Activated CD4-positive, CD25-positive, alpha-beta regulatory T cell treated with anti-CD3 and anti-CD28 coated beads, Interleukin-2, amount 50 U/mL, for 72 hours (primary cell): ENCODE measurements at places on chromosomes 13 and 19.

- peak; percentile 41 for DNase-seq
Observed at GRCh38 chr13:99087954-99088491, 110.2 kb upstream of the DOCK9 start.

DNA sequence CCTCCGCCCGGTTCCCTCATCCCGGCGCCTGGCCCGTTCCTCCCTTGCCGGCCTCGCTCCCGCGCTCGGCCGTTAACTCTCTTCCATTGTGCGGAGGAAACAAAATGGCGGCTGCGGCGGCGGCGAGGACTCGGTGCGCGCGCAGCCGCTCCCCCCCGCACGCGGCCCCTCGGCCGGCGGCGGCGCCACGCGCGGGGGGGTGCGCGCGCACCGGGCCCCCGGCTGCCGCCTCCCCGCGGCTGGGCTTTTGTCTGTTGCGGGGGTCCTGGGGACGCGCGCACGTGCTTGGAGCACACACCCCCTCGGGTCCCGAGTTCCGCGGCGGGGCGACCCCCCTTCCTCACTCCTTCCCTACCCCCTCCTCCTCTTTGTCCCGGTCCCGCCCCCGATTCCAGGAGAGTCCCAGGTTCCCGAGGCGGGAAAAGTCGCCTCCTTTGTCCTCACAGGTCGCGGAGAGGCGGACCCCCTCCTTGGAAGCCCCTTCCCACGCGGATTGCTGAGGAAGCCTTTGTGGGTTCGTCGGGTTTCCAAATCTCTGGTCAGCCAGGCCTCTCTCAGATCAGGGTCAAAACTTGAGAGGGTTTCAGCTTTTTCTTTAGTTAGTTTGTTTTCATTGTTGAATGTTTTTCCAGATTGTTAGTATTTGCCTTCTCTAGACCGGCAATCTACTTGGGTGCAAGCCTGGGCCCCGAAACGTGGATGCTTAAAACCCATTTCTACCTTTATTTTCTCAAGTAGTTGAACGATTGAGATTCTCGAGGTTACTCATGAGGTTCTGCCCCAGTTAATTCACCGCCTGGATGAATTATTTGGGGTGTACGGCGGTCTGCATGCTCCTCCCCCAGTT, 687 bp downstream of the ILF3 start:
- no peak for DNase-seq

- DNase-seq = peak; percentile 32
Observed at GRCh38 chr13:33016414-33017322, at the start of gene KL. TSS of gene KL (plus strand) at chr13:33016423. CDS start at chr13:33016441, 18 bp downstream.

DNA sequence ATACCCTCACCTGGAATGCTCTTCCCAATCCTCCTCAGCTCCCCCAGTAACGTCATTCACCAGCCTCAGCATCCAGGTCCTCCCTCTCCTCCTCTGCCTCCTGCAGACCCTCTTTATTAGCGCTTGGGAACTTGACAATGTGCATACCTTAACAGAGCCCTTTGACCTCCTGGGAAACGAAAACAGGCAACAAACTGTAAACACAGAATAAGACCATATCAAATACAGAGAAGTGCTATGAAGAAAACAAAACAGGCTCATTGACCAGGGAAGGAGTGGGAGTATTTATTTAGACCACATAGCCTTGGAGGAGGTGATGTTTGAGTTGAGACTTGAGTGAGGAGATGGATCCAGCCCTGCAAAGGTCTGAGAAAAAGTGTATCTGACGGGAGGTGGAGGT, 107.9 kb upstream of the SLC7A1 start:
- no peak for DNase-seq

GRCh38 chr13:32761472-32761871, 175.2 kb downstream of the PDS5B start:
- no peak for DNase-seq

DNA sequence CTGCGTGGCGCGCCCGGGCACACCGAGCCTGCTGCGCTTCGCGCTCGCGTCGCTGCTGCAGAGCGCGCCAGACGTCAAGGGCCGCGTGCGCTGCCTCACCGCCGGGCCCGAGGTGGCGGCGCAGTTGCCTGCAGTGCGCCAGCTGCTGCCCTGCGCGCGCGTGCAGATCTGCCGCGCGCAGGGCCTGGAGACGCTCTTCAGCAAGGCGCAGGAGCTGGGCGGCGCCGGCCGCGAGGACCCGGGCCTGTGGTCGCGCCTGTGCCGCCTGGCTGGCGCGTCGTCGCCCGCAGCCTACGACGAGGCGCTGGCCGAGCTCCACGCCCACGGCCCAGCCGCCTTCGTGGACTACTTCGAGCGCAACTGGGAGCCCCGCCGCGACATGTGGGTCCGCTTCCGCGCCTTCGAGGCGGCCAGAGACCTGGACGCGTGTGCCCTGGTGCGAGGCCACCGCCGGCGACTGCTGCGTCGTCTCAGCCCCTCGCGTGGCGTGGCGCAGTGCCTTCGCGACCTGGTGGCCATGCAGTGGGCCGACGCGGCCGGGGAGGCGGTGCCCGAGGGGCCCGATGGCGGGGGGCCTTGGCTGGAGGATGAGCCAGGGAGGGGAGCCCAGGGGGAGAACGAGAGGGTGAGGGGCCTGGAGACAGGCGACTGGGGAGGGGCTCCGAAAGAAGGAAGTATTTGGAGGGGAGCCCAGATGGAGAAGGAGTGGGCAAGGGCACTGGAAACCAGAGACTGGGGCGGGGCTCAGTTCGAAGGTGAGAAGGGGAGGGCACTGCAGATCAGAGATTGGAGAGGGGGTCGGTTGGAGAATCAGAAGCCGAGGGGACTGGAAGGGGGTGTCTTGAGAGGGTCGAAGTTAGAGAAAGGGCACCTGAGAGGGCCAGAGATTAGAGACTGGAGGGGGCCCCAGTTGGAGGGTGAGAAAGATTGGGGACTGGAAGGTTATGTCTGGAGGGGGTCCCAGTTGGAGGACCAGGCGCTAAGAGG, 24.7 kb downstream of the ZSWIM9 start:
- peak; percentile 17 for DNase-seq

DNA sequence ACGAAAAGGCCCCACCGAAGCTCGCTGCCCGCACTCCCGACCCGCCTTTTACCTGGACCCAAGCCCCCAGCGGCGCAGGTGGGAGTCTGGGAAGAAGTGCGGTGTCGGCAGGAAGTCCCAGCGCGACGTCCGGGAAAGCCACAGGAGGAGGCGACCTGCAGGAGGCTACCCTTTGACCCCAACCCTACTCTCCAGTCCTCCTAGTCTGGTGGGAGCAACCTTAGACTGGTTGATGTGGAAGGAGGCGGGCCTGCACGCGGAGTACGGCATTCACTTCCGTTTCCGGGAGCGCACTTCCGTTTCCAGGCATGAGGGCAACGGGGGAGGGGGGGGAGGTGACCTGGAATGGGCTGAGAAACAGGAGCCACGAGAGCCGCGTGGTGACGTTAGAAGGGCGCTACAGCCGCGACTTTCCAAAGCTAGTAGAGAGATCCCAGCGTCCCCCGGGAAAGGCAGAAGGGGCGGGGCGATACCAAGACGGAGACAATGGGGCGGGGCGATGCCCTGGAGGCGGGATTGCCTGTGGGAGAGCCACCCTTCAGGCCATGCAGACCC, 28.5 kb downstream of the ZNF266 start:
- DNase-seq = peak; percentile 58

GRCh38 chr13:92951273-92951890, 275.2 kb upstream of the GPC6 start:
- no peak for DNase-seq

GRCh38 chr13:94312511-94313216, 166.8 kb downstream of the DCT start:
- no peak for DNase-seq

DNA sequence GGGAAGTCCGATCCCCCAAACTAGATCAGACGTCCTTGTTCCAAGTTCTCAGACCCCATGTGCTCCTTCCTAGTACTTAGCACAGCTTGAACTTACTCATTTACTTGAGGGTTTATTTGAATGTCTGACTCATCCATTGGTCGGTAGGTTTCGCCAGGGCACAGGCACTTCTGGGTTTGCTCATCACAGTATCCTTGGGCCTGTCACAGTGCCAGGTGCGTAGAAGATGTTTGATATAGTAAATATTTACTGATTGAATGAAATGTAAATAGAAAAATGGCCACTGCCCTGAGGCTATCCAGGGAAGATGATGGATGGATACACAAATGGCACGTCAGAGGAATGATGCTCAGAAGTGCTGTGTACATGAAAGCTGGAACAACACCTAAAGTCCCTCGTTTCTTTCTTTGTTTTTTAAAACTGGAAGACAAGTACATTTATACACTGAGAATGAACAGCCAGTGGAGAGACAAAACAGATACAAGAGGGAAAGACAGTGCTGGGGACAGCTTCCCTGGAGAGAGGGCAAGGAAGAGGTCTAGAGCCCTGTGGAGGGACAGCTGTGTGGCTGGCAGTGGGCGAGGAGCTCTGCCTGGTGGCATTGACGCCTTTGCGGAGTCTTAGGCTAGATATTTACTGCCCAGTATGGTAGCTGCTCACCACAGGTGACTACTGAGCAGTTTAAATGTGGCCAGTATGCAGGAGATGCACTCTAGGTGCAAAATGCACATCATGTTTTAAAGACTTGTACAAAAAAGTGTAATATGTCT, 31.2 kb upstream of the KL start:
- no peak for DNase-seq

GRCh38 chr19:30790056-30790680, 418.0 kb downstream of the ZNF536 start:
- no peak for DNase-seq
